ENCODE measurements at places on chromosomes 13 and 19.
A peak's percentile ranks its signal among the peaks of the same experiment; 100 is the strongest.

DNA sequence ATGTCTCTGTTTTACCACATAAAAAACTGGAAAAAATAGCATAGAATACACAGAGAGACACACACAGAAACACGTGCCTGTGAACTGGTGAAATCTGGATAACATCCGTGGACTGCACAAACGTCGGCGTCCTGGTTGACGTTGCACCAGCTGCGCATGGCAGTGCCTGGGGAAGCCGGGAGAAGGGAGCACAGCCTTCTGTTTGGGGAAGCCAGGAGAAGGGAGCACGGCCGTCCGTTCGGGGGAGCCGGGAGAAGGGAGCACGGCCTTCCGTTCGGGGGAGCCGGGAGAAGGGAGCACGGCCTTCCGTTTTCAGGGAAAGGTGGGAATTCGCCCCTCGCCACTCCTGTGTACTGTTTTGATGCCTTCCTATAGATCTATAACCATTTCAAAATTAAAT lies 63.8 kb upstream of the C13orf46 start:
- DNase-seq = no peak

DNA sequence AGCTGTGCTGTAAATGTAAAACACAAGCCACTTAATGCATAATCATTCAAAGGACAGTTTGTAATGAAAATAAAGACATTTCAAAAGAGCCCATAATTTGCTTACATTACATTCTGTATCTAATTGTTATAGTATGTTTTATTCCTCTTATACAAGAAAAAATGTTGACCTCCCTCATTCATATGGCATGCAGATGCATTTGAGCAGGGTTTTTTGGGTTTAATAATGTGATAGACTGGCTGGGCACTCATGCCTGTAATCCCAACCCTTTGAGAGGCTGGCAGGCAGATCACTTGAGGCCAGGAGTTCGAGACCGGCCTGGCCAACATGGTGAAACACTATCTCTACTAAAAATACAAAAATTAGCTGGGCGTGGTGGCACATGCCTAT lies 11.6 kb upstream of the ARL11 start:
- no peak for DNase-seq

GRCh38 chr19:7921302-7921966 lies 1.3 kb downstream of the SNAPC2 start:
- no peak for DNase-seq

DNA sequence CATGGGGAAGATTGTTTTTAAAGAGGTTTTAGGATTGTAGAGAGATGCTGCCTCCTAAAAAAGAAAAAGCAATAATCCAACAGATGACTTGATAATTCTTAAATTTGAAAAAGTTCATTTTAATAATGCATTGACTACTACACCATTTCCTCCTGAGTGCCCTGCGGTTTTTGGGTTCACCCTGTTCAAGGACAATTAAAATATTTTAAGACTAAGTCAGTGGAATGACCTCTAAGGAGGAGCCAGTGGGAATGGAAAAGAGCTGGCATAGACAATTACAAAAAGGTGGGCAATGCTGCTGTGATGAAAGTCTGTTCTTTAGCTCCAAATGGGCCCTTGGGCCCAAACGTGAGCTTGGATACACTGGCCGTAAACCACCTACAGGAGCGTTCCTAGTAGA lies 217.8 kb downstream of the LHFPL6 start:
- DNase-seq = no peak

DNA sequence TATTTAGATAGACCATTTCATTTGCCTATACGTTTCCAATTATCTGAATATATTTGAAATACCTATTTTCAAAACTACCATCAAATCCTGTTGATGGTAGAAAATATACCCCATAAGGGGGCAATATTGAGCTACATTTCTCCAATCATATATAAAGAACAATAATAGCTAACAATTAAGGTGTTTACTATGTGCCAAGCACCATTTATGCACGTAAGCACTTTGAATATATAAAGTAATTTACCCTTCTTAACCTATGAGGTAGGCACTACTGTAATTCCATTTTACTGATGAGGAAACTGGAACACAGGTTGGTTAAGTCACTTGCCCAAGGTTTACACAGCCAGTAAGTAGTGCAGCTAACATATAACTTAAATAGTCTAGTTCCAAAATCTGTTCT lies 79.2 kb downstream of the UBL3 start:
- DNase-seq = peak; percentile 58

DNA sequence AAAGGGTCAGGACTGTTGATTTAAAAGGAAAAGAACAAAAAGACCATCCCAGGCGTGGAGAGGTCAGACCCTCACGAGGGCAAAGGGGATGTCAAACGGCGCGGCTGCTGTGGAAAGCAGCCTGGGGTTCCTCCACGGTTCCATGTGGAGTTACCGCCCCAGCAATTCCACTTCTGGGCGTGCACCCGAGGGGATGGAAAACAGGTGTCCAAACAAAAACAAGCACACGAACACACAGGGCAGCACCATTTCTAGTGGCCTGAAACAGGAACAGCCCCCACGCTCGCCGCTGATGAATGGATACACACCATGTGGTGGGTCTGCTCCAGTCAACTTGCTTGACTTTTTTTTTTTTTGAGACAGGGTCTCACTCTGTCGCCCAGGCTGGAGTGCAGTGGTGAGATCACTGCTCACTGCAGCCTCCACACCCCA lies 11.2 kb downstream of the AP3D1 start:
- DNase-seq = no peak

DNA sequence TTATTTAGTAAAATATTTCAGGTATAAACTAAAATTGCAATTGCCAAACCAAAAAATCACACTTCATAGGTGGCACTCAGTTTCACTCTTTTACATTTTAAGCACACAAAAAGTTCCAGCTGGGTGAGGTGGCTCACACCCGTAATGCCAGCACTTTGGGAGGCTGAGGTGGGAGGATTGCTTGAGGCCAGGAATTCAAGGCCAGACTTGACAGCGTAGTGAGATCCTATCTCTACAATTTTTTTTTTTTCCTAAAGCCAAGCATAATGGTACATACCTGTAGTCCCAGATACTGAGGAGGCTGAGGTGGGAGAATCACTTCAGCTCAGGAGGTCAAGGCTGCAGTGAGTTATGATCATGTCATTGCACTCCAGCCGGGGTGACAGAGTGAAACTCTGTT lies 20.6 kb upstream of the SLC46A3 start:
- DNase-seq = no peak

- no peak for DNase-seq
Observed at GRCh38 chr19:57231686-57232085, 863 bp downstream of the AURKC start.

DNA sequence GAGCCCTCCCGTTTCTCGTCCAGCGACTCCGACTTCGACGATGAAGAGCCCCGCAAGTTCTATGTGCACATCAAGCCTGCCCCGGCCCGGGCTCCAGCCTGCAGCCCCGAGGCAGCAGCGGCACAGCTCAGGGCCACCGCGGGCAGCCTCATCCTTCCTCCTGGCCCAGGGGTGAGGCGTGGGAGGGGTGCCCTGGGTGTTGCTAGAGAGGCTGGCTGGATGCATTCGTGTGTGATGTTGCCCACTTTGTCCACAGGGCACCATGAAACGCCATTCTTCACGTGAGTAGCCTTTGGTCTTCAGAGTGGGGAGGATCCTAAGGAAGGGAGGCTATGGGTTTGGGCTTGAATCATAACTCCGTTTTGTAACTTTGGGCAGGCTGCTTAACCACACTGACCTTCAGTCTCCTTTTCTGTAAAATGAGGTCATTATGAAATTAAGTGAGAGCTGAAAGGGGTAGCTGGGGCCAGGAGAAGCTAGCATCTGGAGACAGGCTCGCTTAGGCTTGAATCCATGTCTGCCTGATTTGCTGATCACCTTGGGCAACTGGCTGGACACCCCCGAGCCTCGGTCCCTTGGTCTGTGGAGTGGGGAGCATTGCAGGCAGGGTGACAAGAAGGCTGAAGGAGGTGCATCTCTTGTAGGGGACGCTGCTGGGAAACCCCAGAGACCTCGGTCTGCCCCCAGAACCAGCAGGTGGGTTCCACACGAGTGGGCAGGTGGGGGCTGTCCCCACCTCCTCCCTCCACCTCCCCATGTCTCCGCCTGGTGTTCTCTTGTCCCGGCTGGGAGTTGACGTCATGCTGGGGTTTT lies 18.7 kb upstream of the B3GNT3 start:
- no peak for DNase-seq

GRCh38 chr13:64248371-64249065 lies 2832.9 kb upstream of the PCDH20 start:
- no peak for DNase-seq

DNA sequence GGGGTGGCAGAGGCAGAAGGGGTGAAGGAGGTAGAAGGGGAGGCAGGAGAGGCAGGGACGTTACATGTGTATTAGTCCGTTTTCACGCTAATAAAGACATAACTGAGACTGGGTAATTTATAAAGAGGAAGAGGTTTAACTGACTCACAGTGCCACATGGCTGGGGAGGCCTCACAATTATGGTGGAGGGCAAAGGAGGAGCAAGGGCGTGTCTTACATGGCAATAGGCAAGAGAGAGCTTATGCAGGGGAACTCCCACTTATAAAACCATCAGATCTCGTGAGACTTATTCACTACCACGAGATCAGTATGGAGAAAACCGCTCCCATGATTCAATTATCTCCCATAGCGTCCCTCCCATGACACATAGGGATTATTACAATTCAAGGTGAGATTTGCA lies 19.0 kb upstream of the ACOD1 start:
- no peak for DNase-seq

- DNase-seq = no peak
Observed at GRCh38 chr13:113551081-113552000, 33.2 kb upstream of the TFDP1 start.

DNA sequence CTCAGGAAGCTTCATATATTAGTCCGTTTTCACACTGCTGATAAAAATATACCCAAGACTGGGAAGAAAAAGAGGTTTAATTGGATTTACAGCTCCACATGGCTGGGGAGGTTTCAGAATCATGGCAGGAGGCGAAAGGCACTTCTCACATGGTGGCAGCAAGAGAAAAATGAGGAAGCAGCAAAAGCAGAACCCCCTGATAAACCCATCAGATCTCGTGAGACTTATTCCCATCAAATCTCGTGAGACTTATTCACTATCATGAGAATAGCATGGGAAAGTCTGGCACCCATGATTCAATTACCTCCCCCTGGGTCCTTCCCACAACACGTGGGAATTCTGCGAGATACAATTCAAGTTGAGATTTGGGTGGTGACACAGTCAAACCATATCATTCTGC lies 23.1 kb downstream of the FLT3 start:
- peak; percentile 9 for DNase-seq

- DNase-seq = no peak
Observed at GRCh38 chr13:113765564-113765910, 6.5 kb downstream of the TMEM255B start.

DNA sequence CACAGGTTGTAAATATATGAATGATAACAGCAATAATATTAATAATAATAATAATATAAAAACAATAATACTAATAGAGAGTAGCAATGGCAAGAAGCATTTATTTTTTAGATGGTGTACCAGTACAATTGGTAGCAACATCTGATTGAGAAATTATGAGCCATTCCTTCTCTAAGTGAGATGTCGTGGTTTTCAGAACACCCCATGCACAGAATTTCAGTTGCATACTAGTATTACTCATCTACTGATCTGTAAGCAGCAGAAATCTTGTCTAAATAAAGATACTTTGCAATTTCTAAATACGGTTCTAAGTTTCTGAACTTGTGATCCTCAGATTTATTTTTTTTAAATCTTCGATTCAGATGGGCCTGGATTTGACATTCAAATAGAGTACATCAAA lies 788.0 kb upstream of the ATXN8OS start:
- DNase-seq = no peak

DNA sequence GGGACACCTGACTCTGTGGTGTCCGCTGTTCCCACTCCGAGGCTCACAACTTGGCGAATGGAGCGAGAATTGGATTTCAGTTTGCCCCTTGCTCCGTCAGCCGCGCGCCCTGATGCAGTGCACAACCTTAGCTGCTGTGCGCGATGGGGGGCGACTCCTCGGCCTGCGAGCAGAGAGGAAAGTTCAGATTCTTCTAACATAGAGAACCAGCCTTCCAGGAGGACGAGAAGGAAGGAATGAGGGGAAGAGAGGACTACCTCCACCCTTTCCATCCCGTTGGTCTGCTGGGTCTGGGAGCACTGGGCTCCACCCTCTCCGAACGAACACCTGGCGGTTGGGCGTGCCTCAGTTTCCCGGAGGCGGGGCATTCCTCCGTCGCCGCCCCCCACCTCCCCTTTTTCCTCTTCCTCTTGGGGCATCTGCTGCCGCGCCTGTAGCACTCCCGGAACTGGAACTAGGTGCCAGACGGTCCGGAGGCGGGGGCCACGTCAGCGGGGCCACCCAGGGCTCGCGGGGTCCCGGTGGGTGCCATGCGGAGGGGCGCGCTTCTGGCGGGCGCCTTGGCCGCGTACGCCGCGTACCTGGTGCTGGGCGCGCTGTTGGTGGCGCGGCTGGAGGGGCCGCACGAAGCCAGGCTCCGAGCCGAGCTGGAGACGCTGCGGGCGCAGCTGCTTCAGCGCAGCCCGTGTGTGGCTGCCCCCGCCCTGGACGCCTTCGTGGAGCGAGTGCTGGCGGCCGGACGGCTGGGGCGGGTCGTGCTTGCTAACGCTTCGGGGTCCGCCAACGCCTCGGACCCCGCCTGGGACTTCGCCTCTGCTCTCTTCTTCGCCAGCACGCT lies at the start of gene KCNK6:
KCNK6 (plus strand) TSS at position 425 of the 838 bp plus-strand sequence; CDS start at position 531, 106 bp downstream.
- DNase-seq = no peak

DNA sequence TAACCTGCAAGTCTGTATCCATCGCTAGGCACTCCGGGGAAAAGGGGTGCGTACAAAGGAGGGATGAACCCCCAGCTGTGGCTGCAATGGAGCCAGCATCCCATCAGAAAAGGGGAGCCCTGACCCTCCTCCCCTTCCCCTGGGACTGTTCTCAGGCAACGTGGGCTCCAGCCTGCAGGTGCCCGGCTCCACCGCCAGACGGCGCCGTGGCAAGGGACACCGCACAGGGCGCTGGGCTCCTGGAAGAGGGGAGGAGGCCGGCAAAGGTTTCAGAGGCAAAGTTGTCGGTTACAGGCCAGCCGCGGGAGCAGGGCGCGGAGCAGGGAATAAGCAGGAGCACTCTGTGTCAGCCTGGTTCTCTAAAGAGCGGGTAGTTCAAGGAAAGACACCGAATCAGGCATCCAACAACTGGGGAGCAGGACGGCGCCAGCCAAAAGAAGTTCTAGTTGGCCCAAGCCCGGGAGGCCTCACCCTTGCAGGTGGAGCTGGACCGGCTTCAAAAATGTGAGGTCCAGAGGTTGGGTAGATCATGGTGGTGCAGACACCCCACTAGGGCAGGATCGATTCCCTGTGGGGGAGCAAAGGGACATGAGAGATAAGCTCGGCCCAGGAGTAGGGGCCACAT lies 53.0 kb upstream of the ATP12A start:
- DNase-seq = peak; percentile 75

All from SK-MEL-5 (cell line).